ENCODE measurements at places on chromosomes 11 and 22.

DNA sequence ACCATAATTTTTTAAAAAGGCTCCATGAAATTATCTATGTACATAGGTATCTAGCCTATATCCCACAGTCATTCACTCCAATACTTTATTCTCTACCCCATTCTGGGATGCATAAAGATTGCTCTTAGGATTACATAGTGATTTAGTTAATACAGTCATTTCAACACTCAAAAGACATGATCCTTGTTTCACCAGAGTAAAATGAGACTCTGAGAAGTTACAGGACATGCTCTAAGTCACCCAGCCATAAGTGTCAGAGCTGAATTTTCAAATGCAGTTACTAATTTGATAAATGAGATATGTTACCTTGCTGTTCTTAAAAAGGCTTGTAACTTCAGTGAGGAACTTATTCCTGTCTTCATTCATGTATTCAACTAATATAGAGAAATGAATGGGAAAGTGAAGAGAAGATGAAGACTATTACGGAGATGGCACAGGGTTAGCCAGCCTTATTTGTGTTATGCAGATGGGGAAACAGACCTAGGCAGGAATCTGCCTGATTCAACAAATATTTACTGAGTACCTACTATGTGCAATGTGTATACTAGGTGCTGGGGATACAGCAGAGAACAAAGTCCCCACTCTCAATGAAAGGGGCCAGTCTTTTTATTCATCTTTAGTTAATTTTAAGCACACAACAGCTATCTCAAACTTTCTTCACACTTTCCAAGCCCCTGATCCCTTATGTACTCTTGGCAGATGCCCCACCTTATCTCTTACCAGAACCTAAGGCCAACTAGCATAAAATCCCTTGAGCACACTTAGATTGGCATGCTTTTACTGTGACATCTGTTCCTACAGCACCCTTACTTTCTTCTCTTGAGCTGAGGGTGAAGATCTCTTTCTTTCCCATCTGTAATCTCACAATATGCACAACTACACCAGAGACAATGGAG lies 21.6 kb downstream of the MAPK1 start:
- DNase-seq = no peak

- DNase-seq = no peak
These were observed 28.6 kb downstream of the PTPRJ start for GRCh38 chr11:48008951-48009270.

DNA sequence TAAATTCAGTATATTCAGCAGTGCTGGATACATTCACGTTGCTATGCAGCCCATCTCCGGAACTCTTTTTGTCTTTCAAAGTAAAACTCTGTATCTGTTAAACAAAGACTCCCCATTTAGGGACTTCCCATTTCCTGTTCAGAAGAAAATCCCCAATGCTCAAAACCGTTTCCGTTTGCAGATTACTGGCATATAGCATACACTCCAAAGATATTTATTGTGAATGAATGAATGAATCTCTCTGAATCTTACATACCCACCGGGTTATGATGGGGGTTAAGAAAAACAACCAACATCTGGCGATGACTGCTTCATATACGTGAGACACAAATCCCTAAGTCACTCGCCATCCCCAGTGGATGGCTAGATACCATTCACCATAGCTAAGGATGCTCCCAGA lies 1.6 kb downstream of the THY1 start:
- DNase-seq = no peak

DNA sequence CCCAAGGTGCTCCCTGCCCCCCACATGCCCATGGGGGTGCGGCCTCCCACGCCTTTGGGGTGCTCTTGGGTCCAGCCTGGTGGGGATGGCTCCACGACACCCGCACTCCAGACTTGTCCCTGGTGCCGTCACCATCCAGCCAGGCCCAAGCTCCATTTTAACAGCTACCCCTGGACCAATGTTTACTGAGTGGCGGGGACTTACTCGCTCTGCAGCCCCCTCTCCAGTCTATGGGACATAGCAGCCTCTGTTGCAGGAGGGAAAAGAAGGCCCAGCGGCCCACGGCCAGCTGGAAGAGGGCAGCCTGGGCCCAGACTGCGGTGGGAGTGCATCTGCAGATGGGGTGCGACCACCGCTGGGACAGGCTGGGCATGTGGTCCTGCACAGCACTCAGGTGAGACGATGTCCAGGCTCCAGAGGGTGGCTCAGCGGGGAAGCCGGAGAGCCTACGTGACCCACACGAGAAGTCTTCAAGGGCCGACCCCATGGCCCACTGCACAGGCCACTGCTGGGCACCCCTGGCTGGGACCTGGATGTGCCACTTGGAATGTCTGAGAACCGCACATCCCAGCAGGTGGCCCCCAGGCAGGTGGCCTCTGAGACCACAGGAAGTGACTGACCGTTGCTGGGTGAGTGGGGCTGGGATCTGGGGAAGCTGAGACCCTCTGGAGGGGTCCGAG lies 18.1 kb downstream of the IL17REL start:
- no peak for DNase-seq

Measured in stimulated activated CD4-positive, alpha-beta T cell treated with anti-CD3 and anti-CD28 coated beads, TNF-alpha, amount 100 ng/mL, for 1 hour (primary cell).